Psoas muscle (tissue), 8 donors: ENCODE measurements at places on chromosomes 12 and 14. TPM values are rescaled to one million over a fixed set of nuclear protein-coding genes. Genes with fewer than 3 reads are reported as not detected.

PCED1B gene
- total RNA-seq = 0.50 TPM

RAB35 gene
- 24.0 TPM for total RNA-seq

GZMB gene
- not detected for total RNA-seq

P2RX2 gene
- not detected for total RNA-seq

PLA2G1B gene
- not detected for total RNA-seq

NPFF gene
- not detected for total RNA-seq

LAG3 gene
- not detected for total RNA-seq

AKAP6 gene
- total RNA-seq = 113 TPM

CACNA1C gene
- 1.5 TPM for total RNA-seq

LTA4H gene
- total RNA-seq = 51.2 TPM
